Hematopoietic multipotent progenitor cell (in vitro differentiated cells): ENCODE measurements at places on chromosomes 3 and 15.

- no peak for DNase-seq
These were observed 38.9 kb downstream of the NR2F2 start for GRCh38 chr15:96369351-96369750.

- DNase-seq, result no peak
These were observed 232.2 kb upstream of the FEZF2 start for GRCh38 chr3:62605413-62606068.

DNA sequence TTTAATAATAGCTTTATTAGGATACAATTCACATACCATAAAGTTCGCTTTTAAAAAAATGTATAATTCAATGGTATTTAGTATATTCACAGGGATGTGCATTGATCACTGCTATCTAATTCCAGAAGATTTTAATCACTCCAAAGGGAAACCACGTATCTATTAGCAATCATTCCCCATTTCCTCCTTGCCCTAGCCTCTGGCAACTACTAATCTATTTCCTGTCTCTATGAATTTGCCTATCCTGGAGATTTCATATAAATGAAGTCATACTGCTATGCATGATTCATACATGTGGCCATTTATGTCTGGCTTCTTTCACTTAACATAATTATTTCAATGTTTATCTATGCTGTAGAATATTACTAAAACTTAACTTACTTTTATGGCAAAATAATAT lies 32.0 kb upstream of the CASR start:
- DNase-seq, result no peak

GRCh38 chr3:167855306-167855705 lies 119.8 kb downstream of the SERPINI1 start:
- no peak for DNase-seq

- no peak for DNase-seq
These were observed 31.2 kb upstream of the SRP14 start for GRCh38 chr15:40070166-40070557.

- no peak for DNase-seq
These were observed 398.3 kb downstream of the MFSD1 start for GRCh38 chr3:159200176-159200575.

- DNase-seq, result no peak
These were observed 36.8 kb upstream of the FNDC3B start for GRCh38 chr3:172002512-172003078.

GRCh38 chr3:55128225-55128823 lies 200.5 kb upstream of the LRTM1 start:
- DNase-seq, result no peak

- peak; percentile 82 for DNase-seq
These were observed 1.2 kb downstream of the B2M start for GRCh38 chr15:44712346-44713005.

DNA sequence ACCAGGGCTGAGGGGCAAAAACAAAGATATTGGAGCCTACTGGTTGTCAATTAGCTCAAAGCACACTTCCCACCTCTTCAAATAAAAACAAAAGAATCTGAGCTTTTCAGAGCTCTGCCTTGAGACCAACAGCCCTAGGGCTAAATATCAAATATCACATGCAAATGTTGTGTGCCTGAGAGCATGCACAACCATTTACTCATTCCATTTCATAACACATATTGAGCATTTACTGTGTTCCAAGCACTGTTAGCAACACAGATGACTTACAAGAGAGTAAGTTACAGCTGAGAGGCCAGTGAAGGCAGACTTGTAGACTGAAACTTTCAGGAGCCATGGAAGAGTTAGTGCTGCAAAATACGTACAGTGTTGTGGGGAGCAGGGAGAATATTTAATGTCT lies 222.4 kb downstream of the CPNE4 start:
- DNase-seq, result no peak

DNA sequence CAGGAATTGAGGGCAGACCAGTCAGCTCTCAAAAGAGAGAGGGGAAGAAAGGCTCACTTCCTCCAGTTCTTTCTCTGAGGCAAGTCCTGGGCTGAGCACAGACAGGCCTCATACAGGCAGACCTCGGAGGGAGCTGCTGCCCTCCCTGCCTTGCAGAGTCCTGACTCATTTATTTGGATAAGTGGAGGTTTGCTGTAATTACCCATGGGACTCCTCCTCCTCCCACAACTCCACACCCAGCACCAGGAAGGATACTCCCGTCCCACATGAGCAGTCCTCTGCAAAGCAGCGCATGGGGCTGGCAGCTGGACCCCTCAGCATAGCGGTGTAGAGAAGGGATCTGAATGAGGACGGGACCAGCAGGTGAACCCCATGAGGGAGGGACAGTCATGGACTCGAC lies 13.4 kb upstream of the SCN10A start:
- no peak for DNase-seq

GRCh38 chr3:167305340-167305890 lies 74.7 kb downstream of the ZBBX start:
- no peak for DNase-seq

- peak; percentile 31 for DNase-seq
These were observed 52.0 kb downstream of the CD200R1L start for GRCh38 chr3:112794622-112795172.

DNA sequence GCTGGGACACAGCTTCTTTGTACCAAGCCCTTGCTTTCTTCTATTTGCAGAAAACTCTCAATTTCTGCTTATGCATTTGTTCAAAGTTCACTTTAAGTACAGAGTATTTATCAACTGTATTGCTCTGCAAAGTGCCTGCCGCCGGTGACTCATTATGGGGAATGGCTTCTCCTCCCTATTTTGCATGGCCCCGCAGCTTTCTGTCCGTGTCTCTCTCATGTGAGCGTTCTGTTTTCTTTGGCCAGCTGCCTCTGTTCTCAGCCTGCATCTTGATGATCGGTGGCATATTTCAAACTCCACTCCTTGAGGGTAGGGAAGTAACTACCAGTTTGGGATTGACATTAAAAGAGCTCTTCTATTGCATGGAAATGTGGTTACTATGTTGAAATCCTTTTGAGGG lies 28.6 kb upstream of the ST8SIA2 start:
- no peak for DNase-seq

- no peak for DNase-seq
These were observed 2.0 kb upstream of the GANC start for GRCh38 chr15:42270996-42271395.

GRCh38 chr15:62886431-62887071 lies 156.0 kb upstream of the TPM1 start:
- DNase-seq, result no peak

DNA sequence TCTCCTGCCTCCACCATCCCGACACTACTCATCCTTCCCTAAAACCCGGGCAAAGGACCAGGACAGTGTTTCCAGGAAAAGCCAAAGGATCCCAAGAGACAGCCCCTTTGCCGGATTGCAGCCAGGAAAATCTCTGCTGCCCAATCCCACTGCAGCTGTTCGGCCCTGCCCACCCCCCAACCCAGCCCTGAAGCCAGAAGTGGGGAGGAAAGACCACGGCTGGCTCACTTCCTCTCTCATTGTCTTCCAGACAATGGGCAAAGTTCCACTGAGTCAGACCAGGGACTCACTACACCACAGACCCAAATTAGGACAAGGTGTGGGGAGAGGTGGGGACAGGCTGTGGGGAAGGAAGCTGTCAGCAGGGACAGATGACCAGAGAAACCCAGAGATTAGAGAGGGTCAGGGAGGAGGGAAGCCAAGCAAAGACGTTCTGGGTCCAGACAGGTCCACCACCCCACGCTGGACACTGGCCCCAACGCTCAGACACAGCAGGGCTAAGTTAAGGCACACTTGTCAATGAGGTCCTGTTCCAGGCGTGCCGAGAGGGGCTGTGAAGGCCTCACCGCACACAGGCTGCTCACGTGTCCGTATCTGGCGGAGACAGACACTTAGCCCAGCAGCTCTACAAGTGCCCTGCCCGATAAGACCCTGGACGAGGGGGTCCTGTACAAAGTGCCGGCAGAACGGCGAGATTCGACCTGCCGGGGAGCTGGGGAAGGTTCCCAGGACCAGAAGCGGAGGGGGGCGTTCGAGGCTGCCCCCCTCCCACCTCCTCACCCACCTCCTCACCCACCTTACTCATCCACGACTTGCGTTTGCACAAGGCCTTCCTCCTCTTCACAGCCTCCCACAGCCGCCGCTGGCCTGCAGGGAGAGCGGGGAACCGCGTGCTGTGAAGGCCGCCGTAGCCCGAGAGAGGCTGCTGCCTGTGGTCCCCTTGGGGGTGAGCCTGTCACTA lies 21.9 kb downstream of the TNK2 start:
- DNase-seq, result no peak

GRCh38 chr15:39706206-39706605 lies 76.4 kb downstream of the FSIP1 start:
- DNase-seq, result no peak

- DNase-seq, result peak; percentile 63
These were observed 2.3 kb downstream of the INKA1 start for GRCh38 chr3:49805367-49805782.

GRCh38 chr3:108250626-108251025 lies 28.4 kb upstream of the IFT57 start:
- DNase-seq, result no peak
